Parietal lobe (tissue), 2 donors: ENCODE measurements at places on chromosomes 5 and 9. TPM values are rescaled to one million over a fixed set of nuclear protein-coding genes. Genes with fewer than 3 reads are reported as not detected.

Gene PLK2
- 546 TPM for total RNA-seq

Gene RHOBTB3
- total RNA-seq: 198 TPM

Gene CDHR2
- 0.63 TPM for total RNA-seq

Gene PCDHA1
- total RNA-seq: 9.1 TPM

Gene OSTF1
- 9.4 TPM for total RNA-seq

Gene NPR3
- total RNA-seq: 13.1 TPM

Gene SARDH
- 4.7 TPM for total RNA-seq

Gene WNT8A
- total RNA-seq: not detected

Gene LHX3
- total RNA-seq: not detected
